LHCN-M2 (cell line): ENCODE measurements at places on chromosomes 2 and 18.

GRCh38 chr18:76448256-76449110 is 46.6 kb downstream of the ZNF516 start:
- no peak for DNase-seq

DNA sequence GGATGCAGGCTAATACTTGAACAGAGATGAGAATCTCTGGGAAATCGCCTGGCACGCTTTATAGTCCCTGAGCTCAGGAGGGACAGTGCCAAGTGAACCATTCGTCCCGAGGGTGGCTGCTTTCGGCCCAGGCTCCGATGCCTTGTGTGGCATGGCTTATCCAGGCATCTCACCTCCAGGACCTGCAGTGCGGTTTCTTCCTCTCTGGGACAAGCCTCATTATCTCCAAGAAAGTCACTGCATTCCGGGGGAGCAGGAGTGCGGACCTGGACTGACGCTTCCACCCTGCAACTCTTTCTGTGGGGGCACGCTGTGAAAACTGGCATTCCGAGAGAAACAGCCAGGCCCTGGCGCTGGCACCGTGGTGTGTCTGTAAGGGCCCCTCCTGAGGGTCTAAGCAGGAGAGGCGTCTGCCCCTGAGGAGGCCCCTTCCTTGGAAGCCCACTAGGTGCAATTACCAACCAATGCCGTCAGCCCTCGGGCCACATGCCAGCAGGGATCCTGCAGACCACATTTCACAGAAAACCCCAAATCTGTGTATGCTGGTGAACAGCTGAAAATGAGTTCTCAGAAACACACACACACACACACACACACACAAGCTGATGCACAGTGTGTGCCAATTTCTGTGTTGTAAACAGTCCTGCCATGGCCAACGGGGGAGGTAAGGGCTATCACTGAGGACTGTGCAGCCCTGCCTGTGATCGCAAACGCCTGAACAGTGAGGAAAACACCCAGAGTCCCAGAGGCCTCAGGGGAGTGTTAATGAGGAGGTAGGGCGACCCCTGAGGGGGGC is 351.9 kb upstream of the SALL3 start:
- DNase-seq = no peak

- peak; percentile 80 for DNase-seq
Observed at GRCh38 chr2:219684721-219685689, 57.6 kb downstream of the SLC4A3 start.

DNA sequence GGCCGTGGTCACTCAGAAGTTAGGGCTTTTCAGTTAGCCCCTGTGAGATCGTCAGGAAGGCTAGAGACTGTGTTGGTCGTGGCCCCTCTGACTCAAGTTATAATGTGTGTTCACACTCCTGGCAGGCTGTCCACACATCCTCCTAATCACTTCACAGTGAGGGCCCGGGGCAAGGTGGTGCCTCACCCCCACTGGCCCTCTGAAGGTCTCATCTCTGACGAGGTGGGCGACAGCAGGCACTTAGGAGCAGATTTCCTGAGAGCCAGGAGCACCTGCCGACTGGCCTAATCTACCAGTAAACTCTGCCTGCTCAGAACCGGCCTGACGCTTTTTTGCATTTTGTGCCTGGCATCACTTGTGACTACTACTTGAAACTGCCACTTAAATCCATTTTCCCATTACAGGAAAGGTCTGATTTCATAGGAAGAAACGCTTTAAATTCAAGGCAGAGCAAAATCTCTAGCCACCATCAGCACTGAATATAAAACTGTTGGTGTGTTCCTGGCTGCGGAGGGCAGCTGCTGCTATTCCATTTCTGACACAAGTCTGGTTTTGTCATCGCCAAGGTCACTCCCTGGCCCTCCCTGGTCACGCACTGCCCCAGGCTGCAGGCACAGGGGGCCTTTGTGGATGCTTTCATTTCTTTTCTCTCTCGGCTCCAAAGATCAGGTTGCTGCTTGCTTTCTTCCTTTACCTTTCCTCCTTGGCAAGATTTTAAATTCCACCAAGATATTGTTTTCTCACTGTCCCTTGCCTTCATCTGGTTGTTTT is 48.0 kb downstream of the RAB12 start:
- no peak for DNase-seq

DNA sequence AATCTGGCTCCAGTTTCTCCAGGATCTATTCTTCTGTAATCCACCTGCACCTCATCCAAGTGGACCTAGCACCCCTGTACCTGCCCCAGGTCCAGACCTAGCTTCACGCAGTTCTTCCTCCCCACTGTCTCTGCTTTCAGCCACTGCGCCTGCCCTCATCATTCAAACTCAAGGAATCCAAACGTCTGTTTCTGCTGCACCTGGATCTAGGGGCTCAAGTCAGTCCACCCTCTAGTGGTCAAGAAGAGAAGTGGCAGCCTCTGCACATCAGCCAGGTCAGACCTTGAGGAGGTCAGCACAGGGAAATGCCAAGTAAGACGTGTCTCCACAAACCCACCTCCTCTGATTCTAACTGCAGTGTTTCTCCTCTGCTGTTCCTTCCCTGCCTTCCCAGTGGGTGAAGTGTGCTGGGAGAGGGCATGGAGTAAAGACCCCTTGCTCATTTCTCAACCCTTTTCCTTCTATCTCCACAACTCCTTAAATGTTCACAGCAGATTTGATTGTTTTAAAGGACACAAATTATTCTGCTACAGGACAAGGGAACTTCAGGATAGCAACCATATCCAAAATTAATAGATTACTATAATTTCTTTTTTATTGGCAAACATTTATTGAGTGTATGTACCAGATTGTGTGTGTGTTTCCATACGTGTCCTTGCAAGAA is 8.6 kb upstream of the RNF152 start:
- DNase-seq = peak; percentile 53
